ENCODE measurements at places on chromosomes 2 and 18.

DNA sequence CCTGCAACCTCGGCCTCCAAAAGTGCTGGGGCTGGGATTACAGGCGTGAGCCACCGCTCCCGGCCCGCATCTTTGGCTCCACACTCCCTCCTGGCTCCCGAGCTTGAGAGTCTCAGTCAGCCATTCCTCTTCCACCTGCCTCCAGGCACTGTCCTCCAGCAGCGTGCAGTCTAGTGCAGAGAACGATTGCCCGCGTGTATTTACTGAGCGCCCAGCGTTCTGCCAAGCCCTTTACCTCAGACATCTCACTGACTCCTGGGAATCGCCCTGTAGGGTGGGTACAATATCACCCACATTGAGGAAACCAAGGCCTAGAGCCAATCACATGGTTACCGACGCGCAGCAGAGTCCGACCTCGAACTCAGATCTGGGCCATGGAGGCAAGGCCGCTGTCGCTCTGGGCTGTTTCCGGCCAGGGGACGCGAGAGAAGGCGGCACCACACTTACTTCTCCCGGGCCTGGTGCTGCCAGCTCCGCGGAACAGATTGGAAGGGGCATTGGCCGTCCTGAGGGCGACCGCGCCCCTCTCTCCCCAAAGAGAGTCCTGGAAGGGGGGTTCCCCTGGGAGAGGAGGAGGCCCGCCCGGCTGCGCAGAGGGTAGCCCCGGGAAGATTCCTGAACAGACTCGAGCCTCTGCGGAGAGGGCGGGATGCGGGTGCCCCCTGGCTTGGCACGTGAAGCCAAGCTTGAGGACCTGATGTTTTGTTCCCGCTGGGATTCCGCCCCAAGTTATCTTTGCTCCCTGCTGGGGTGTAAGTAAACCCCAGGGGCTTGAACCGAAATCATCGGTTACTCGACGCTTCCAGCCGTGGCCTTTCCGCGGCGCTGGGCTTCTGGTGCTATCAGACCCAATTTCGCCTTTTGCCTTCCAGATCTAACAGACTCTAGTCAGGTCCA, 5.2 kb upstream of the DLX2 start:
- no peaks in the 10 kb centered on the region for H3K36me3 ChIP-seq
- DNase-seq = no peak
- peaks cover 46% of the 10 kb centered on the region for H3K27me3 ChIP-seq
- H3K4me1 ChIP-seq = peaks cover 14% of the 10 kb centered on the region
- H3K27ac ChIP-seq = no peak overlapping the region
- H3K4me3 ChIP-seq = no peak overlapping the region

DNA sequence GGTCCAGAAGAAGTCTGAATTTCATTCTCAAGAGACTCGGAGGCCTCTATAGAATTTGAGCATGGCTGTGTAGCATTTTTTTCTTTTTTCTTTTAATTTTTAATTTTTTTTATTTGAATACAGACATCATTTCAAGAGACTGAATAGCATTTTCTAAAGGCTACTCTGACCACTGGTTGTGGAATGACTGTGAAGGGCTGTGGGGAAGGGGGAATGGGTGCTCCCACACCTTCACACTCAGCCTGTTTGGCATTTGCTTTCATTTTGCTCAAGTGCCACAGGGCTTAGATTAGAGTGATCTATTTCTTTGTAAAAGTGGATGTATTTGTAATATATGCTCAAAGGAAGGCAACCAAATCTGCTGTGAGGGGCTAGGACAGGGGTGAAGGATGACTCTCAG, 142.0 kb upstream of the SPOPL start:
- H3K27ac ChIP-seq = no peak overlapping the region
- no peak overlapping the region for H3K4me3 ChIP-seq
- H3K36me3 ChIP-seq = no peaks in the 10 kb centered on the region
- DNase-seq = no peak

DNA sequence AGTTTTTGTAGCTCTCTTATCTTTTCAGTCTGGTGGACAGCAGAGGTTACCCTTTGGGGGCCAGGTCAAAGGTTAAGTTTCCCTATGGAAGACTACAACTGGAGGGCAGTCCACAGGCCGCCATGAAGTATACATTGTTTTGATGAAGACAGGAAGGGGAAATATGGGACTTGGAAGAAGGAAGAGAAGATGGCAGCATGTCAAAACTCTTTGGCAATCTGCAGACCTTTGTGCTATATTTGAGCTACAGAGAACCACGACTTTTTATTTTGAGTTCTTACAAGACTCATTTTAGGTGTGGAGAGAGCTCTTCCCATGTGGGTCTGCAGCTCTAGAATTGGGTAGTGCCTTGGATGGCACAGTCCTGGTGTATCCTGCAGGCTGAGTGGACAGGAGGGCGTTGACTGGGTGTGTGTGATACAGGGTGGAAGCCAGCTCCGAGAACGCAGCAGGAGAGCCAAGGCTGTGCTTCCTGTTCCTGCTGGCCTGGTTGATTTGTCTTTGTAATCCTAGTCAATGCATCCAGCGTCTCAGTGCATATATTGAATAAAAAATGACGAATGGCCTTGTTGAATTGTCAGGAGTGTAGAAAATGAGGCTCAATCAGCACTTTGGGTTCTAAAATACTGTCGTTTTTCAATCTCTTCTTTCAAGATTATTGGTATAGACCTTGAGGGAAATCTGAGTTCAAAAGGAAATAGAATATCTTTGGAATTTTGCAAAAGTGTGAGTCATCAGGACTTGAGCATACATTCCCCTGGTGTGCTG, 11.5 kb downstream of the ITGA6 start:
- H3K36me3 ChIP-seq = no peaks in the 10 kb centered on the region
- no peak for DNase-seq
- no peaks in the 10 kb centered on the region for H3K27me3 ChIP-seq
- no peak overlapping the region for H3K4me3 ChIP-seq
- H3K4me1 ChIP-seq = peaks cover 60% of the 10 kb centered on the region
- H3K27ac ChIP-seq = no peak overlapping the region

DNA sequence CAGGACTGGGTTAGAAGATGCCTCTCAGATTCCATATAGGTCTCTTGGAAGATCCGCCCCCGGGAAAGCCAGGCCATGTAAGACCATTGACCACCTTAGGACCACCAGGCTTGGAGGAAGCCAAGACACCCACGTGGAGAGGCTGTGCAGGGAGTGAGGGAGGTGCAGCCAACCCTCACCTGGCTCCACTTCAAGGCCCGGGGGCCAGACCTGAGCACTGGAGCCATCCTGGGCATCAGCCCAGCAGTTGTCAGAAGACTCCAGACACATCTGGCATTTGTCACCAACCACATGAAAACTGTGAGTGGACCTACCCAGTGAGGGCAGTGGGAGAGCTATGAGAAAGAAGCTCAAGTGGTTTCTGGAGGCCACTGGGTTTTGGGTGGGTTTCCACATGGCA, 214.4 kb downstream of the MYT1L start:
- no peaks in the 10 kb centered on the region for H3K36me3 ChIP-seq
- no peak overlapping the region for H3K4me3 ChIP-seq
- H3K27ac ChIP-seq = no peak overlapping the region
- H3K27me3 ChIP-seq = no peaks in the 10 kb centered on the region

DNA sequence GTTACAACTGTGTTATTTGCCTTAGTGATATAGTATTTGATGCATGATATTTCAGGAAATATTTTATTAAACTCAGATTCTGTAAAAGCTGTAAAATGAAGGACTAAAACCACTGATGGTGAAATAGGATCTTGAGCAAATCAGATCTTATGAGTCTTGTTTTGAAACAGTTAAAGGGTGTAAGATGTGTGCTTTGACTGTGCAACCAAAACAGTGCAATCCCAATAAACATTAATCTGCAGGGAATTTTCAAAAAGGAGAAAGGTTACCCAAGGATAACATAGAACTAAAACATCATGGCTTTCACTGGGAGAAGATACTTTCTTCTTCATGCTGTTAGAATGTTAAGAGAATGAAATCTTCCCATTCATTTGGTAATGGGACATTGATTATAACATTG, 378.7 kb downstream of the PARD3B start:
- H3K4me3 ChIP-seq = no peak overlapping the region
- DNase-seq = no peak
- no peaks in the 10 kb centered on the region for H3K27me3 ChIP-seq
- H3K4me1 ChIP-seq = no peaks in the 10 kb centered on the region

- no peaks in the 10 kb centered on the region for H3K4me1 ChIP-seq
- H3K4me3 ChIP-seq = no peak overlapping the region
- no peaks in the 10 kb centered on the region for H3K36me3 ChIP-seq
- DNase-seq = no peak
- no peaks in the 10 kb centered on the region for H3K27me3 ChIP-seq
Observed at GRCh38 chr2:72112401-72112800, 35.3 kb downstream of the CYP26B1 start.

DNA sequence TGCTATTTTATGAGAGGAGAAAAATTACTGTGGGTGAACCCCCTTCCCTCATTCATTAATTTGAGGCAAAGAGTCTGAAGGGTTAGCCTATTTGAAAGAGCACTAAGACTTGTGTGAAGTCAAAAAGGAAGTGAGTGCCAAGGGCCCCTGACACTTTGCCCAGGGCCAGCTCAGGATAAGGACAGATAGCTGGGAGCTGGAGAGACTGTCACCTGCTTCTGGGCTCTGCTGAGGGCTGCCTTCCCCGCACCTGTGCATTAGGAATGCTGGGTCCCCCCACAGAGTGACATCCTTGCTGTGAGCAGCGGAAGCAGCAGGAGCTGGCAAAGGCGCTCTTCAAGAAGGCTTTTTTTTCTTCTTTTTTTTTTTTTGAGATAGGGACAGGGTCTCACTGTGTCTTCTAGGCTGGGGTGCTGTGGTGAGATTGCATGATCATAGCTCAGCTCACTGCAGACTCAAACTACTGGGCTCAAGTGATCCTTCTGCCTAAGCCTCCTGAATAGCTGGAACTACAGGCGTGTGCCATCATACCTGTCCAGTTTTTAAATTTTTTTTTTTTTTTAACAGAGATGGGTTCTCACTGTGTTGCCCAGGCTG, 148.3 kb downstream of the AQP4 start:
- no peak overlapping the region for H3K4me3 ChIP-seq
- no peaks in the 10 kb centered on the region for H3K27me3 ChIP-seq
- DNase-seq = no peak
- no peaks in the 10 kb centered on the region for H3K36me3 ChIP-seq

- no peak overlapping the region for H3K27ac ChIP-seq
- H3K36me3 ChIP-seq = no peaks in the 10 kb centered on the region
- peaks cover 6% of the 10 kb centered on the region for H3K4me1 ChIP-seq
- DNase-seq = no peak
Observed at GRCh38 chr18:834082-834720, 22.2 kb upstream of the YES1 start.

DNA sequence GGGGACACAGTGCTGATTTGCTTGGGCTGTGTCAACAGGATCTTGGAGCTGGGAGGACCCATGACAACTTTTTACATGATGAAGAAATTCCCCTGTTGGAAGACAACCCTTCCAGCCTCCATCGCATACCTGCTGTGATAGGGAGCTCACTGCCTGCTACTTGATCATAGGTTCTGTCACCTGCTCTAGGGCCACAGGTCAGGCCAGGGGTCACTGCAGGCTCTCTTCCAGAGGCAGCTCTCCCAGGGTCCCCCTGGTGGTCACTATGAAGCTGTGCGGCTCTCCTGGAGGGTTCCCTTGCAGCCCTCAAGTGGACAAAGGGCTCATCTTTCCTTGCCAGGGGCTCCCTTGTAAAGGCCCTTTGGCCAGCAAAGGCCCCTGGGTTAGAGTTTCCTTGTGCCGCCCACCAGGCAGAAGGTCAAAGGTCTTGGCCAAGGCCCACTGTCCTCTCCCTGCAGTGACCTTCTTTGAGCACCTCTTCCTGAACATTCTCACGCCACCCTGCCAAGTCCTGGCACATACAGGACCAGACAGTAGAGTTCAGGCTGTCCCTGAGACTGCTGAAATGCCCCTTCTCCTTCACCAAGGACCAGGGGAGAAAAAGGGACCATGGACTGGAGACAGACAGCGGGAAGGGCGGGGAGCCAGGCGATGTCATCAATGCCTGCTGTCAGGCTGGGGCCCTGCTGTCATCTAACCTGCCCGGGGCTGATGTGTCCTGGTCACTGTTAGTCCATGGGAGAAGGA, 345.1 kb downstream of the DYSF start:
- no peaks in the 10 kb centered on the region for H3K27me3 ChIP-seq
- H3K27ac ChIP-seq = no peak overlapping the region
- DNase-seq = no peak
- H3K4me3 ChIP-seq = no peak overlapping the region

GRCh38 chr18:36348971-36349417, 51.5 kb downstream of the FHOD3 start:
- H3K27ac ChIP-seq = no peak overlapping the region
- no peaks in the 10 kb centered on the region for H3K27me3 ChIP-seq
- H3K36me3 ChIP-seq = no peaks in the 10 kb centered on the region
- DNase-seq = no peak
- no peak overlapping the region for H3K4me3 ChIP-seq
- no peaks in the 10 kb centered on the region for H3K4me1 ChIP-seq

DNA sequence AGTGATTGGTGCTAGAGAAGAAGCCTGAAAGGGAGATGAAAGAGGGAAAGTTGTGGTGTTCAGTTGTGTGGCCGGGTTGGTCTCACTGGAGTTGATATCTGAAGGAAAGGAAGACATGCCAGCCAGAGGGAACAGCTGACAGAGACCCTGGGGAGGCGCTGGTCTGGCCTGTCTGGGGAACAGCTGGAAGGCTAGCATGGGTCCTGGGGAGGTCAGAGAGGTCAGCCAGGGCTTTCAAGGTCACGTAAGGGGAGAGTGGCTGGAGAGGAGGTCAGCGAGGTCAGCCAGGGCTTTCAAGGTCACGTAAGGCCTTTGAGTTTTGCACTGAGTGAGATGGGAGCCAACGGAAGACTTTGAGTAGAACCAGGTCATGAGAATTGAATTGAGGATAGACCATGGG, 11.0 kb downstream of the DYSF start:
- H3K27ac ChIP-seq = no peak overlapping the region
- H3K27me3 ChIP-seq = peaks cover 36% of the 10 kb centered on the region
- no peaks in the 10 kb centered on the region for H3K4me1 ChIP-seq
- H3K36me3 ChIP-seq = no peaks in the 10 kb centered on the region

Data from thymus (tissue), 14 donors.